NB4 (cell line): ENCODE measurements at places on chromosomes 2 and 18.
A peak's percentile ranks its signal among the peaks of the same experiment; 100 is the strongest.

GRCh38 chr2:196170213-196170605 is 1.2 kb downstream of the STK17B start:
- peak; percentile 86 for DNase-seq

DNA sequence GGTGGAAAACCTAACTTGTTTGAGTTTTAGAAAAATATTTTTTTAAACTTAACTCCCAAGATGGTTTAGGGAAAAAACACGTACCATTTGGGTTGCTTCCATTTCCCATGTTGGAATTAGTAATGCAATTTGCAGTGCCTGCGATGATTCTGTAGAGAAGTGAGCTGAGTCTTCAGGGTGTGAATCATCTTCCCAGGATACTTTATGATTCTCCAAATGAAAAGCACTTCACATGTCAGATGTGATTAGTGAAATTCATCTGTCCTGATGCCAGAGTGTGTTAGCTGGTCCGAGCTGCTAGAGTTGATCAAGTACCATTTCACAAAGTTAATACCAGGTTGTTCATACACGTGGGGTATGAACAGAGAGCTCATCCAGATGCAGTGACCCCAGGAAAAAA is 59.1 kb downstream of the ACOXL start:
- DNase-seq, result no peak

GRCh38 chr2:27705851-27706622 is 42.3 kb downstream of the SLC4A1AP start:
- peak; percentile 51 for DNase-seq

DNA sequence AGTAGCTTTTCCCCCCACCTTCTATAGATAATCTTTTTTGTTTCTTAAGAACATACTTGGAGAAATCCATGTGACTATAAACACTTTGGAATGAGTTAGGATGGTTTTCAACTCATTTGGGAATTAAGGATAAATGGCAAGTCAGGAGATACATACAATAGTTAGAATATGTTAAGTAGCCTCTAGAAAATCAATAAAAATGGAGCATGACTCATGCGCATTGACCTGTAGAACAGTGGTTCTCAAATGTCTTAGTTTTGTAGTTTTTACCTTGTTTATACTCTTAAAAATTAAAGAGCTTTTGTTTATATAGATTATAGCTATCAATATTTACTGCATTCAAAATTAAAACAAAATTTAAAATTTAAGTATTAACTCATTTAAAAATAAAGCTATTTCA is 24.7 kb downstream of the NUP35 start:
- DNase-seq, result no peak

GRCh38 chr2:231929961-231930592 is 3.9 kb upstream of the NPPC start:
- DNase-seq, result peak; percentile 59

DNA sequence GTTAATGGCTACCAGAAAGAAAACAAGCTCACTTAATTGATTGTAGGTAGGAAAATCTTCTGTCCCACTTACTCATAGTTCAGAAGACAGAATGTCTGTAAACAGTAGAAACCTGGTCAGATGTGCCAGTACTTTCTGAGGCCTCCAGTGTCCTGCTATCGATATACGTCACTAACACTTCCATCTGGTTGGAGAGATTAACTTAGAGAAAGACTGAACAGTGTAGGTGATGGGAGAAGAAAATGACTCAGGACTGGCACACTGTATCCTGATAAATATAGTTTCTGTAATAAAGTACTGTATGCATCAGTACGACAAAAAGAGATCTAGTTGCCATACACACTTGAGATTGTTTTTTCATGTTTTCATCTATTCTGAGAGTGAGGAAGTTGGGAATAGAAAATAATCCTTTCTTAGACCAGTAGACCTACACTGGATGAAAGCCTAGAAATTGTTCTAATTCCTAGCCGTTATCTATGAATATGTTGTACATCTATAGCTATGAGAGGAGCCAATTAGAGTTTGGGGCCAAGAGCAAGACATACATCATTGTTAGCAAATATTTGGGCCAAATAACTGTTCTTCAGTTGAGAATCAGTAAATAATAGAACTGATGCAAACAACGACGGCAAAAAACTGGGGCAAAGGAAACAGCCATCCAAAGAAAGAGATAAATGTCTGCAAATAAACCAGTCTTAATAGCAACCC is 105.9 kb downstream of the NAT8 start:
- no peak for DNase-seq

- no peak for DNase-seq
Measured at GRCh38 chr2:9076210-9076609, 72.7 kb upstream of the MBOAT2 start.

GRCh38 chr18:75489493-75490190 is 62.1 kb upstream of the SMIM21 start:
- no peak for DNase-seq

GRCh38 chr2:198231562-198231961 is 427.2 kb downstream of the PLCL1 start:
- DNase-seq, result no peak
